Stimulated activated CD8-positive, alpha-beta memory T cell treated with anti-CD3 and anti-CD28 coated beads, Interleukin-2, amount 100 ng/mL, for 48 hours (primary cell): ENCODE measurements at places on chromosomes 1 and 21.

DNA sequence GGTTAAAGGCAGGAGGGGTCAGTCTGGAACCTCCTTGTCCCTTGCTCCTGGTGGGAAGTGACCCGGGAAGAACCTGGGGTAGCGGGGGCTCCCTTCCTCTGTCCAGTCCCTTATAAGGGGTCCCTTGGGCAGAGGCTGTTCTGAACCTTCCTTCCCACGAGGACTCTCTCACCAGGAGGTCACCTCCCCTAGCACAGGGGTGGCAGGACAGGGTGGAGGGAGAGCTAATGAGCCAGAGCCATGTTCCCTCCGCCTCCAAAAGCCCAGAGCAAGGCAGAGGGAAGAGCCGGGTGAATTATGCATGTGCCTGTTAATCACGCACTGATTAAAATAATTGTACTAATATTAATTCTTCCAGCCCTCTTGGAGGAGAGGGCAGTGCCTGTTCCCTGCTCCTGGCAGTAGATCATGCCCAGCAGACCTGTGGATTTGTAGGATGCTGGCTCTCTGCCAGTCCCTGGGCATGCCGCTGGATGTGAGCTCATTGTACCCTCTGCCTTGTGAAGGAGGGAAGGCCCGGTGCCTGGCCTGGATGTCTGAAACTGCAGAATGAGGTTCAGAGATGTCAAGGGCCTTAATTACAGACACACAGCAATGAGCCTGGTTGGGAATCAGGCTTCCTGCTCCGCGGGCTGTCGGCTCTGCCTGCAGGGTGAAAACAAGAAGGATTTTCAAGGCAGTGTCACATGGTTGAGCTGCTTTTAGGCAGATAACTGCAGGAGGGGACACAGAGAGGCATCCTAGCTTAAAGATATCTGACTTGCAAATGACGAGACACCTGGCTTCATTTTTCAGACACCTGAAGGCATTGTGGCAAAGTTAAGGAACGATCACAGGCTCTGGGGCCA, 68.2 kb downstream of the IGSF21 start:
- DNase-seq: no peak

DNA sequence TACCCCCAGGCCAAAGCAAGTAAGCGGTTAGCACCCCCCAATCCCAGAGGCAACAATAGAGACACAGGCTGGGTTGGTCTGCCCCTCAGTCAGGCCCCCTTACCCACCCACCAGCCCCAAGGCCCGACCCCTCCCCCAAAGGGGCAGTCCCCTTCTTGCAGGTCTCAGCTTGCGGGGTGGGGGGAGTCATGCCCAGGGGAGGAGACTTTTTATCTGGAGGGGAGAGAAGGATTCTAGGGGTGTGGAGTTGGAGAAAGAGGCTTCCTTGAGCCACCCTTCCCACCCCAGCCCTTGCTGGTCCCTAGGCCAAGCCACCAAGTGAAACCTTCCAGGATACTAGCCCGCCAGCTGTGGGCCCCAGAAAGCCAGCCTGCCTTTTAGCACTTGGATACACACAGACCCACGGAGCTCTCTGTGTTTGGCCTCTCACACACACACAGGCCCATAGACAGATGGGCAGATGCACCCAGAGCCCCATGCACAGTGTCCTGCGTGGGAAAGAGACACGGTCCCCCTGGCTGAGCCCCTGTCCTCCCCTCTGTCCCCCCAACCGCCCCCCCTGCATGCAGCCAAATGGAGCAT, 7.1 kb downstream of the TMEM54 start:
- DNase-seq: no peak

GRCh38 chr1:157178490-157178889, 40.3 kb upstream of the ETV3 start:
- no peak for DNase-seq

GRCh38 chr1:152002960-152003359, 9.3 kb upstream of the S100A10 start:
- no peak for DNase-seq

- DNase-seq: no peak
Observed at GRCh38 chr1:31640964-31641363, 3.7 kb downstream of the PEF1 start.

DNA sequence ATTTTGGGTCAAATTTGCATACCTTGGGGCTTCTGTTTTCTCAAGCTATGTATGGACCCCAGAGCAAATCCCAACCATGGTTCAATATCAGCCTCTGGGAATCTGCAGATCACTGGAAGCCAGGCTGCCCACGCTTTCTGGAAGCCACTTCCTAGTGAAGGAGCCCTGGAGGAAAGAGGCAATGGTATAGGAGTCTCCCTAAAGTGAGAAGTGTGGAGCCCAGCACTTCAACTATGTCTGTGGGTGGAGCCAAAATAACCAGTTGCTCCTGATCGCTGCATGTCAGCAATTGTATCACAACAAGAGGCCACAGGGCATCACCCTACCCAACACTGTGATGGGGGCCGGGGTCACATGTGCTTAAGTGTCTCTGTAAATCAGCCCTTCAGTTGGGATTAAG, 26.9 kb downstream of the ETS2 start:
- DNase-seq: no peak

DNA sequence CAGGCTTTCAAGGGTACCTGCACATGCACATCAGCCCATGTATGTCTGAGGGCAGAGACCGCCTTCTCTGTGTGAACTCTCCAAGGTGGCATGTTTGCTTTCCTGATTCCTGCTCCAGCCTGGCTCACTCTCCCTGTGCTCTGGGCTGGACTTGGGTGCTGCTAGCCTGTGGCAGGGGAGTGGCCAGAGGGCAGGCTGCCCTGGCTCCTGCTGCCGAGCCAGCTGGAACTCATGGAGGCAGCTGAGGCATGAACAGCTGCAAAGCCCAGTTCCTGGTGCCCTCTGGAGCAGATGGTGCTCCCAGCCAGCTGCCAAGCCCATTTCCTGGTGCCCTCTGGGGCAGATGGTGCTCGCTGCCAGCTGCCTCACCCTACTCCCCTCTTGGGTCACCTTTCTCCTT, 7.6 kb downstream of the UBL4B start:
- DNase-seq: no peak

DNA sequence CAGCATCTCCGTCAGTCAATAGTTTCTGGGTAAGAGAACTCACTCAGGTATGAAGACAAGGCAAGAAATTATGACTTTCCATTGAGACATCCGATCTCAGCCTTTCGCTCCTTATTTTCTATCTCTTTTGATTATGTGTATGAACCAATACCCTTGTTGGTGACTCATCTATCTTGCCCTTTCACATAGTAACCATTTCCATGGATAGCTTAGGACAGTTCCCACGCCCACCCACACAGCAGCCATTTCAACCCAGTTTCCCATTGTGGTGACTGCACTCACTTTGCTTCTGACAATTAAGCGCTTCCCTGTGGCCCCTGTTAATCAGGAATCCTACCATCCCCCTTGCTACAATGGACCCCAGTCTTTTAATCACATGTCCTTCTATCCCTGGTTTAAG, 210.6 kb upstream of the ADGRL2 start:
- DNase-seq: no peak

DNA sequence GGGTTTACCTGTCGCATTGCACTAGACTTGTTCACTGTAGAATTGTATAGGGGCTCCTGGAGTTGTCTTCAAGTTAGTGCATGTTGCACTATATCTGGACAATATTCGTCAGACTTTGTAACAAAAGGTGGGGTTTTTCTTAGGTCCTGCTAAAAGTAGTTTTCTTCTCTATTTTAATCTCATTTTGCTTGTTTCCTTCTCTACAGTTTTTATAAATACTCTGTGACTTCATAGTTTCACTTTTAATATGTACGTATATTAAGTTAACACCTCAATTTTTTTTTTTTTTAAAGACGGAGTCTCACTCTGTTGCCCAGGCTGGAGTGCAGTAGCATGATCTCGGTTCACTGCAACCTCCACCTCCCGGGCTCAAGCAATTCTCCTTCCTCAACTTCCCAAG, 26.5 kb upstream of the MRPS6 start:
- DNase-seq: no peak

DNA sequence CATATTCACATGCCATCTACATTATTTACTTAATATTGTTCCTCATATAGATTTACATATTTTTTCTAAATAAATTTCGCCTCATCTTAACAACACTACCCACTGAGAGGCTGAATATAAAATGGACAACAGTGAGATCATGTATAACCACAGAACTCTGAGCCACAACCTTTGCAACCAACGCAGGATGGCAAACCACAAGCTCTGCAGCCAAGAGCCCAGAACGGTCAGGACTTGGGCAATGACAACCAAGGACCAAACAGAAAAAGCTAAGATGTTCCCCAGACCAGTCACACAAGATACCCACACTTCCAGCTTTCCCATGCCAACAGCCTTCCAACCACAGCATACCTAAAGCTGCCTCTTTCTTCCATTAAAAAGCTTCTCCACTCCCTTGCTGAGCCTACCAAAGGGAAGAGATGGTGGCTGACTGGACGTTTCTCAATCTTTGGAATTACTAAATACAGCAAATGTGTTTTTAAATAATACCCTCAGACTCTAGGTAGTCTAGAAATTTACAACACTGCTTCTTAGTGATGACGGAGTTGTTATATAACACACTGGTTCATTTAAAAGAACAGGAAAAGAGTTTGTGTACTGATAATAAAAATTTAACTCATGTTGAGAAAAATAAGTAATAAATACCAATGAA, 117.9 kb downstream of the AKT3 start:
- DNase-seq: no peak

DNA sequence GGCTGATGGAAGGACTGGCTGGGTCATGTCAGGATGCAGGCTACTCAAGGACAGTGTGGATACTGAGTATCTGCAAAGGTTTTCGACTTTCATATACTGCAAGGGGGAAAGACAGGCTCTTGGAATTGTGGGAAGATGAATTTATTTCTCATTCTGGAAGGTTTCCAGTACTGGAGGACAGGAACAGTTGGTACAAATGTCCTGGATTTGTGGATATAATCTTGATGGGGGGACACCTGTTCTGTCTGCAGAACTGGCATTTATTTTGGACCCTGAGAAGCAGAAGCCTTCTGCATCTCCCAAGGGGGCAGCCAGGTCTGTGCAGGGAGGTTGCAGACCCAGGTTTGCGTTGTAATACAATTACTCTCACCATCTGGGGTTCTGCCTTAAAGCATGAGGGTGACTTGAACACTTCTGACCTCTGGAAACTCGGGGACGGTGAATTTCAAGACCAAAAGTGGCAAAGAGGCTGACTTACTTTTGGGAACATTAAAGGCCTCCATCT, 65.8 kb downstream of the NOS1AP start:
- no peak for DNase-seq

DNA sequence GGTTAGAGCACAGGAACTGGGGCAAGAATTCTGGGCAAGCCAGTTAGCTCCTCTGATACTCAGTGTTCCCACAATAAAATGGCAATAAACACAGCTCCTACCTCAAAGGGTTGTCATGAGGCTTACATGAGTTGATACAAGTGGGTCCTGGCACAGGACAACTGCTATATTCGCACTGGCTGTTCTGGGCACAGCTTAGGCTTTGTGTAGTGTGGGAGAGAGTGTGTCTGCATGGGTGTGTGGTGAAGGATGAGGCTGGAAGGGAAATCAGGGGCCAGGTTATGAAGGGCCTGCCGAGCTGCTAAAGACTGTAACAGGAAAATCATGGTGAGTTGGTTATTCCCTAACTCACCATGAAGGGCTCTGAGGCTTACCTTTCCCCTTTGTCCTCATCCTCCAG, 18.7 kb downstream of the ETV3 start:
- no peak for DNase-seq
